ENCODE measurements at places on chromosomes 7 and 10.

DNA sequence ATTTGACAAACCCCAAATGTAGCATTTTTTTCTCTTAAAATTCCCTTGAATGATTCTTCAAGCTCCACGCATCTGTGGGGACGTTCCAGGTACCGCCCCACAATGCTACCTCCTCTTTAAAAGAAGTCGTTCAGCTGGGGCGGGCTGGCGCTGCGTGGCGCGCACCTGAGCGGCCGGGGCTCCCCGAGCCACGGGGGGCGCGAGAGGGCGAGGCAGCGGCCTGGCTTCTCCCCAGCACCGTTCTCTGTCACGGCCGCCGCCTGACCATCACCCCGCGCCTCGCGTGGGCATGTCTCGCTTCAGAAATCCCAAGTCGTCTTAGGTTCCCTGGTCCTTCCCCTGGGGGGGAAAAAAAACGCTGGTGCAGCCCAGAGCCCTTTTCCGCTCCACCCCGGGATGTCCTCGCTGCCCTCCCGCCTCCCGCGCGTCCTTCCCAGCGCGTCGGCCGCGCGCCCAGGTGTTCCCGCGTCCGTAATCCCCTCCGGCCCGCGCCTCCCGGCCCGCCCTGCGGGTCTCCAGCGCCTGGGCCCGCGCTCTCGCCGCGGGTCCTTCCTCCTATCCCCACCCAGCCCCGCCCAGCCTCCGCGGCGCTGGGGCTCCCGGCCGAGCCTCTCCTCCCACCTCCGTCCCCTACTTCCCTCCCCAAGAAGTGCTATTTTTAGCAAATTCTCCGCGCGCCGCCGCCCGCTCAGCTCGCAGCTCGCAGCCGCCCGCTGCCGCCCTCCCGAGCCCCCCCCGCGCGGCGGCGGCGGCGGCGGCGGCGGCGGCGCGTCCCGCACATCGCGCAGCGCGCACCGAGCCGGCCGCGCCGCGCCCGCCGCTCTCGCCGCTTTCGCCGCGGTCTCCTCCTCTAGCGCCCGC lies 58.7 kb upstream of the PRPS1L1 start:
- no peak overlapping the region for H3K4me3 ChIP-seq
- no peak for DNase-seq
- peaks cover 4% of the 10 kb centered on the region for H3K4me1 ChIP-seq
- H3K27me3 ChIP-seq = peaks cover 25% of the 10 kb centered on the region
- H3K36me3 ChIP-seq = no peaks in the 10 kb centered on the region

DNA sequence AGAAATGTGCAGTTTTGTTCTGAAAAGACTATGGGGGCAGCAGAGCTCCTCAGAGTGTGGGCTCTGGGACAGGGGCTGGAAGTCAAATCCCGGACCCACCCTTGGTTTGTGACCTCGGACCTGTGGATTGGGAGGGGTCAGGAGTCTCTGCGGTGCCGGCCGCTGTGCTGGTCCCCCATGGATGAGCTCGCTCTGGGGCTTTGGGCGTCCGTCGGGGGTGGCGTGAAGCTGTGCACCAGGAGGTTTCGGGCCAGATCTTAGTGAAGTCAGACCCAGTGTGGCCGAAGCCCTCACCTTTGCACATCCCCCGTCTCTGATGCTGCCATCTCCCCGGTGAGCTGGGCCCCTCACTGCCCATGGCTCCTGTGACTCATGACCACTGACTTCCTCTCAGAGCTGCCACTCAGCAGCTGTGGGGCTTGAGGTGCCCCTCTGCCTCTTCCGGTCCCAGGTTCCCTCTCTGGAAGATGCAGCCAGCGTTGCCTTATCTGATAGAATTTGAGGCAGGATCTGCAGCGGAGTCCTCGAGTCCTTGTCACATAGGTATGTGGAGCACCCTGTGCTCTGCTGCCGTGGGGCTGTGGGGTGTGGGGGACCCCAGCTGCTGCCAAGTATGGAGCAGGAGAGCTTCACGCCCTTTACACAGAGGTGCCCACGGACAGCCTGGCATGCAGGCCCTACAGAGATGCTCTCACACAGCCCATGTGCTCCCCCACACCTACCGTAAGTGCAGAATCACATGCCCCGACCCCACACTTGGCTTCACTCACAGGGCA lies 11.4 kb upstream of the SCART1 start:
- H3K27me3 ChIP-seq = no peaks in the 10 kb centered on the region
- no peak overlapping the region for H3K4me3 ChIP-seq
- DNase-seq = no peak

DNA sequence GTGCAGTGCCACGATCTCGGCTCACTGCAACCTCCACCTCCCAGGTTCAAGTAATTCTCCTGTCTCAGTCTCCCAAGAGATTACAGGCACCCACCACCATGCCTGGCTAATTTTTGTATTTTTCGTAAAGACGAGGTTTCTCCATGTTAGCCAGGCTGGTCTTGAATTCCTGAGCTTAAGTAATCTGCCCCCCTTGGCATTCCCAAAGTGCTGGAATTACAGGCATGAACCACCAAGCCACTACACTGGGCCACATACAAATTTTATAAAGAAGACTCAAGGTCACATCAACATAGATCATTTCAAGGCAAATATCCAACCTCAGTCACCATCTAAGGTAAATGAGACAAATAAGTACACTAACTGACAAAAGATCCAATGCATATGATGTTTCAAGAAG lies 32.1 kb downstream of the IGF2BP3 start:
- H3K27ac ChIP-seq = no peak overlapping the region
- no peaks in the 10 kb centered on the region for H3K36me3 ChIP-seq
- DNase-seq = no peak
- H3K4me3 ChIP-seq = no peak overlapping the region
- no peaks in the 10 kb centered on the region for H3K27me3 ChIP-seq

- no peaks in the 10 kb centered on the region for H3K36me3 ChIP-seq
- no peak overlapping the region for H3K4me3 ChIP-seq
- DNase-seq = no peak
- no peaks in the 10 kb centered on the region for H3K27me3 ChIP-seq
- no peak overlapping the region for H3K27ac ChIP-seq
- no peaks in the 10 kb centered on the region for H3K4me1 ChIP-seq
Measured at GRCh38 chr10:32112055-32112454, 55.8 kb upstream of the KIF5B start.

GRCh38 chr7:832968-833424 lies 720 bp downstream of the SUN1 start:
- H3K27me3 ChIP-seq = no peaks in the 10 kb centered on the region
- peaks cover 8% of the 10 kb centered on the region for H3K36me3 ChIP-seq
- H3K4me1 ChIP-seq = peaks cover 52% of the 10 kb centered on the region
- H3K27ac ChIP-seq = peak overlapping the region; percentile 88

DNA sequence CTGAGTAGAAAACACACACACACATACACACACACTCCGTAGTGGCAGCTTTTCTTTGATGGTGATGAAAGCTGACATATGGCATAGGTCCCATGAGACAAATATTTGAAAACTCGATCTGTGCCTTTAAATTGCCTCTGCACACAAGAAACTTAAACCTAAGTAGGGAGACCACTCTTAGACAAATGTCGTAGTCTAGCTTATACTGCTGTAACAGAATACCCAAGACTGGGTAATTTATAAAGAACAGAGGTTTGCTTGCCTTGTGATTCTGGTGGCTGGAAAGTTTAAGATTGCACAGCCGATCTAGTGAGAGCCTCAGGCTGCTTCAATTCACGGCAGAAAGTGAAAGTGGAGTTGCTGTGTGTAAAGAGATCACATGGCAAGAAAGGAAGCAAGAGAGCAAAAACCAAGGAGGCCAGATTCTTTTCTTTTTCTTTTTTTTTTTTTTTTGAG lies 489.4 kb upstream of the SORCS1 start:
- H3K27ac ChIP-seq = no peak overlapping the region
- no peaks in the 10 kb centered on the region for H3K36me3 ChIP-seq
- no peak for DNase-seq
- no peaks in the 10 kb centered on the region for H3K27me3 ChIP-seq
- H3K4me1 ChIP-seq = no peaks in the 10 kb centered on the region

- H3K27ac ChIP-seq = no peak overlapping the region
- no peaks in the 10 kb centered on the region for H3K4me1 ChIP-seq
- no peak overlapping the region for H3K4me3 ChIP-seq
- H3K36me3 ChIP-seq = no peaks in the 10 kb centered on the region
- no peaks in the 10 kb centered on the region for H3K27me3 ChIP-seq
- DNase-seq = no peak
Measured at GRCh38 chr7:12539681-12540080, 30.8 kb upstream of the SCIN start.

GRCh38 chr7:5234852-5235831 lies 45.1 kb downstream of the WIPI2 start:
- no peak overlapping the region for H3K27ac ChIP-seq
- H3K4me1 ChIP-seq = peaks cover 28% of the 10 kb centered on the region
- no peak overlapping the region for H3K4me3 ChIP-seq
- peaks cover 4% of the 10 kb centered on the region for H3K36me3 ChIP-seq
- no peaks in the 10 kb centered on the region for H3K27me3 ChIP-seq
- DNase-seq = no peak

- DNase-seq = peak; percentile 87
- no peaks in the 10 kb centered on the region for H3K36me3 ChIP-seq
- H3K4me3 ChIP-seq = peak overlapping the region; percentile 87
- H3K27me3 ChIP-seq = no peaks in the 10 kb centered on the region
- peaks cover 16% of the 10 kb centered on the region for H3K4me1 ChIP-seq
- H3K27ac ChIP-seq = peak overlapping the region; percentile 67
Measured at GRCh38 chr7:63925626-63926460, 72.8 kb upstream of the ZNF722 start.

DNA sequence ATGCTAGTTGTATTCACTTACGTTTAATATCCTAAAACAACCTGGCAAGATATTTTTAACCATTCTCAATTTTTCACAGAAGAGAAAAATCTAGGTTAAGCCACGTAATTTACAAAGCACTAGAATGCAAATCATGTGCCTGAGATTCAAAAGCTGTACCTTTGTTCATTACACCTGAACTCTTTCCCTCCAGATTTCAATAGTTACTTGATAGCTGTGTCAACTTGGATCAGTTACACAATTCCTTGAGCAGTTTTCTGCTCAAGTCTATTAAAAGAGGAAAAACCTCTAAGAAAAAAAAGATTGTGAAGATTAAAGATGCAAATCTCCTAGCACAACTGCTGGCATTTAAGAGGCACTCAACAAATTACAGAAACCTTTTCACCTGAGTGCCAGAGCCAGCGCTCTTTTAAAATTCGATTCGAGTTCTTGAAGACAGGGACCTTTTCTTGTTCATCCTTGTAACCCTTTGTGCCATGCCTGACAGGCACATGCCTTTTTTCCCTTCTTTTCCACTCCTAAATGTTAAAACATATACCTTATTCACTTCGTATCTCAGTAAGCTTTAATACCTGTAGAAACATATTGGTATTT lies 886 bp downstream of the NSUN6 start:
- peak overlapping the region; percentile 95 for H3K27ac ChIP-seq
- H3K27me3 ChIP-seq = no peaks in the 10 kb centered on the region
- peaks cover 9% of the 10 kb centered on the region for H3K36me3 ChIP-seq
- DNase-seq = no peak
- H3K4me1 ChIP-seq = peaks cover 20% of the 10 kb centered on the region

DNA sequence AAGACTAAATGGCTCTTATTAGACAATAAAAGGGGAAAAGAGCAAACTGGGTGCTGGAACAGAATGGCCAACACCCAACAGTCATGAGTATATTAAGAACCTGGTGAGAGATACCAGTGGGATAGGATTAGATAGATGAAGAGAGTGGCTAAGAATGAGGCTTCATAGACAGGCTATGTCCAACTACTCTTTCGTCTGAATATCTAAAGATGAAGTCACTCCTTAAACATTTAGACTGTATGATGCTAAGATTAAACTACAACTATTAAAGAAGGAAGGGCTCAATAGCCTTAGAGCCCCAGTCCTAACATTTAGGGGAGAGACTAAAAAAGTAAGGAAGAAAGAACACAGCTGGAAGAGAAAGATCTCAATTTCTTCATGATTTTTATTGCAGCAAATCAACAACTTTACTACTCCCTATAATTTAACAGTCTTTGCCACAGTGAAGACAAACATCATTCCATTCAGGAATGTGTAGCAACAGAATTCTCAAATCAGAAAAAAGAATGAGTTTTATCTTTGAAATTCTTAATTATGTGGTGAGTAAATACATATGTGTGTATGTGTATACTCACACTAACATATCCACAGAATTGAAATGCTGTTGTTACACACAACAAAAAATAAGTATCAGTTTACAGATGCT lies 45.6 kb downstream of the CACNA2D1 start:
- no peak overlapping the region for H3K27ac ChIP-seq
- no peak overlapping the region for H3K4me3 ChIP-seq
- no peaks in the 10 kb centered on the region for H3K4me1 ChIP-seq
- H3K27me3 ChIP-seq = no peaks in the 10 kb centered on the region
- no peak for DNase-seq
- no peaks in the 10 kb centered on the region for H3K36me3 ChIP-seq

DNA sequence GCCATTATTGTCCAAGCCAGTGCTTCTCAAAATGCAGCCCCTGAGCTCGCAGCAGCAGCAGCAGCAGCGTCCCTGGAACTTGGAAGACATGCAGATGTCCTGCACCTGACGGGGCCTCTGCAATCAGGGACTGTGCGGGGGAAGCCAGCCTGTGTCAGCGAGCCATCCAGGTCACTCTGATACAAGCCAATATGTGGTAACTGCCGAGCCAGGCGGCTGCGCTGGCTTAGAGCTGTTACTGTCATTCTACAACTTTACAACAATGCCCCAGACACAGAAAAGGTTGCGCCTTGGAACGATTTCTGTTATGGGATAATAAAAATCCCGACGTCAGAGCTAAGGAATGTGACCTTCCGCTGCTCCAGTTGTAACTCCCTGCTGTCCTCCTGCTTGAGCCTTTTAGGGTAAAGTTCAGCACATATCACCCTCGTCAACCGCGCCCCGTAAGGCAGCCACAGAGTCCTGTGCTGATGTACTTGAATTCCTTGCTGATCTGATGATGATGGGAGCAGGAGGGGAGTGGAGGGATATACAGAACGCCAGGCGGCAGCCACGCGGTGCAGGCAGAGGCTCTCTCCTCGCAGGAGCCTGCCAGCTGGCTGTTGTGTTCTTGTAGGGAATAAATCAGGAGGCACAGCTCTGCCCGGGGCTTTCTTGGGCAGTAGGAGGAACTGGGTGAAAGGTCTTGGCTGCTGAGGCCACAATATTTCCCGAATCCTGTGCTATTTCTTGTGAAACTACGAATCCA lies 20.0 kb upstream of the CRYGN start:
- no peaks in the 10 kb centered on the region for H3K4me1 ChIP-seq
- H3K27ac ChIP-seq = no peak overlapping the region
- H3K4me3 ChIP-seq = no peak overlapping the region
- H3K27me3 ChIP-seq = no peaks in the 10 kb centered on the region

DNA sequence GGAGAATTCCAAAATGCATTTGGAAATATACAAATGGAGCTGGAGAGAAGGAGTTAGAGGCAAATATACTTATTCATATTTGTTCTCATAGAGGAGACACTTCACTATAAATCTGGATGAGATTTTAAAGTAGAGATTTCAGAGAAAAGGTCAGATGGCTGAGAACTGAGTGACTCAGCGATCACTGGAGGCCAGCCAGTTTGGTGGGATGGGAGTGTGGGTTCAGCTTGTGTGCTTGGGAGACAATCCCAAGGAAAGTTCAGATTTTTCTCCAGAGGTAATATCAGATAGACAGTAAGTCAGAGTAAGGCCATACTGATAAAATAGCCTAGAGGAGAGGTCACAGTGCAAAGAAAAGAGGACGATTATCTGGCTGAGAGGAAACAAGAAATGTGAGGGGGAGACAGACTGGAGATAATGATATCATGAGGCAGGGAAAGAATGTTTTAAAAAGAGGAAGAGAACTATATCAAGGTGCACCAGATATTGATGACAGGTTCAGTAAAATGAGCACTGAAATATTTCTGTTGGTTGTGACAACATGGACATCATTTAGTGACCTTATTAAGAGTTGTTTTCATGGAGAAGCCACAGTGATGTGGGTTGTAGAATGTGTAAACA lies 67.0 kb downstream of the MDFIC start:
- no peaks in the 10 kb centered on the region for H3K27me3 ChIP-seq
- H3K36me3 ChIP-seq = peaks cover 12% of the 10 kb centered on the region
- no peaks in the 10 kb centered on the region for H3K4me1 ChIP-seq

- peaks cover 6% of the 10 kb centered on the region for H3K36me3 ChIP-seq
- H3K4me1 ChIP-seq = no peaks in the 10 kb centered on the region
- DNase-seq = no peak
- no peak overlapping the region for H3K27ac ChIP-seq
Measured at GRCh38 chr7:87506246-87507180, 31.0 kb upstream of the ABCB4 start.

Data from T-cell (primary cell).